ENCODE measurements at places on chromosomes 2 and 18.

DNA sequence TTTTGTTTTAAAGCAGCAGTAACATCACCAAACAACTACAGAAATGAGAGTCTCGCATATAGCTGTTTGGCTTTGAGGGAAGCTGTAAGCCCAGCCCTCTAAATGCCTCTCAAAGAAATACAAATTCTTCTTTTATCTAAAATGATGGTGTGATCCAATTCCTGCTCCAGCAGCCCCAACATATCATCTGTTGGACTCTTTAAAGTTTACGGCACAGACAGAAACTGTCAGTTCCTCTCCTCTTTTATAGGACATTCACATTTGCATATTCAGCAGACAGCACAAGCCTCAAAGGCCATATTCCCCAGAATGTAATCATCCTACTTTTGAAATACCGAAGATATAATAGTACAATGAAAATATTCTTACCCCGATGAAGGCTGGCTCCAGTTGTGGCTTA is 216.9 kb upstream of the REV1 start:
- no peak for DNase-seq

DNA sequence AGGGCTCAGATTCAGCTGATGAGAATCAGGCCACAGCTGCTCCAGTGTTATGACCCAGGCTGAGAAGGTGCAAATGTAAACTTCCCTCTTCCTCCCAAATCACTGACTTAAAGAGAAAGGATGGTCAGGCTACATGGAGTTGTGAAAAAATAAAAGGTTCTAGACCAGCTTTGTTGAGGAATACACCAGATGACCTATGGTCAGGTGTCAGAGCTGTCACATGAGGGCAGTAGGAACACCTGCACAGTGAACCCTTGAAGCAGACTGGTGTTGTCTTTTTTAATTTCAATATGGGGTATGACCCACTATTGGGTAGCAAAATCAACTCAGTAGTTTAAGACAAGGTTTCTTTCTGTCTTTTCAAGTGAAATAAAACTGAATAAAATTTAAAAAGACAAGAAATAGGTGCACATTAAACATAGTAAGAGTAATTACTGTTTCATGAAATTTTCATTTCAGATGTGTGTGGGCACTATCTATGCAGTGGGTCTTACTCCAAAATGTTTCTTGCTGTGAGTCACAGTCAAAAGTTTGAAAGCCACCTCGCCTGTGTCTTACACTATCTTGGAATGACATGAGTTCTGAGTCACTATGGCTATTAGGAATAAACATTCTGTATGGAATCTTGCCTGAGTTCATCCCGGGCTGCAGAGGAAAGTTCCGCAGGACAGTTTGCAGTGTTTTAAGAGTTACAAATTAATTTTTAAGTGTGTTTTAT is 83.6 kb downstream of the ACVR1 start:
- DNase-seq, result no peak

- no peak for DNase-seq
Observed at GRCh38 chr18:79250301-79250981, 145.3 kb upstream of the NFATC1 start.

DNA sequence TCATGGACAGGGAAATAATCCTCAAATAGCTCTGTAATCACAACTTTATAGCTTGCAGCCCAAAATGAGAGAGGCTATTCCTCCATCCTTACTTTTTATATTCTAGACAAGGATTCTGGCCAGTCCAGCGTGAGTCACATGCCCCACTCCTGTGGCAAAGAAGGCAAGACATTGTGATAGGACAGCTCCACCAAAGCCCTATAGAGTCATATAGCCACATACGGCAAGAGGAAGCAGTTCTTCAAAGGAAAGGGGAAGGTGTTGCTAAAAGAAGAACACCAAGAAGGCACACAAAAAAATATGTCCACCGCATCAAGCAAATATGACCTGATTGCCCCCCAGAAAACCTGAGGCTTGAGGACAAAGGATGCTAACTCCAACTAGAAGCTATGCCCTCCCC is 3.4 kb upstream of the GFPT1 start:
- peak; percentile 68 for DNase-seq

DNA sequence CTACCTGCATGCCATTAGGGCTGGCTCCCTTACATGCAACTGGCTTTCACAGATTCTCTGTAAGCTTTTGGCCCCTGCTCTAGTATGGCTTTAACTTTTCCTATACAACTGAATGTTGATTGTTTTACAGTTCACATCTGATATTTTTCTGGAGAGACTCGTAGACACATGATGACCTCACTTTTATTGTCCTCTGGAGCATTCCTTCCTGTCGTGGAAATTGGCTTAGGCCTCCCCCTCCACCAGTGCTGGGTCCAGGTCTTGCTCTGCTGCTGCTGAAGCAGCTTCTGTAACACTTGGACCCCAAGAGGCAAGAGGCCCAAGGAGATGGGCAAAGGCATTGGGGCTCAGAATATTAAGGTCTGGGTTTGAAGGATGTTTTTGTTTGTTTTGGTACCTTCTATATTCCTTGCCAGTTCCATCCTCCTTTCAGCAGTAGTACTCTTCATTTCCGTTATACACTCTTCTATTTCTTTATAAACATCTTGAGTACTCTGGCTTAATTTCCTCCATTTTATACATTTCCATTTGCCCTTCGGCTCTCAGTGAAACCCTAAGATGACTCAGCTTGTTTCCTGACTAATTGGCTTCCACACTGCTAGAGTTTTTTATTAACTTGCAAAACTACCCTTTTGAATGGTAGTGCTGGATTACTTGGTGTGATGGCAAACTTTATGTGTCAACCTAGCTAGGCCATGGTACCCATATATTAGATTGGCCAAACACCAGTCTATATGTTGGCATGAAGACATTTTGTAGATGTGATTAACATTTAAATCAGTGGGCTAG is 219.8 kb downstream of the CDCA7 start:
- DNase-seq, result no peak

DNA sequence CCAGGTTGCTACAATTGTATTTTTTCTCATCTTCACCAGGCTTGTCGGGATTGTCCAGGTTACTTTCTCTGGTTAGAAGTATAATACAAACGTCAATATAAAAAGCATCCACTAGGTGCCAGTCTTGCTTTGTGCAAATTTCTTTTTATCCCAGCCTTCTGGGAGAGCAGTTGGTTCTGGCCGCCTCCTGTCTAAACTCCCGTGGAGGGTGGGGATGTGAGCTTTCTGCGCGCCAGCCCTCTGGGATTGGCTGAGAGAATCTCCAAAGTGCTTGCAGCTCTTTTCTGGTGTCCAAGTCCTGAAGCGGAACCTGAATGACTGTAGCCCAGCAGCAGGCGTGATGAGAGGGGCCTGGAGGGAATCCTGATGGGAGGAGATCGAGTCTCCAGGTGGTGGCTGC is 22.4 kb upstream of the TOGARAM2 start:
- peak; percentile 67 for DNase-seq

DNA sequence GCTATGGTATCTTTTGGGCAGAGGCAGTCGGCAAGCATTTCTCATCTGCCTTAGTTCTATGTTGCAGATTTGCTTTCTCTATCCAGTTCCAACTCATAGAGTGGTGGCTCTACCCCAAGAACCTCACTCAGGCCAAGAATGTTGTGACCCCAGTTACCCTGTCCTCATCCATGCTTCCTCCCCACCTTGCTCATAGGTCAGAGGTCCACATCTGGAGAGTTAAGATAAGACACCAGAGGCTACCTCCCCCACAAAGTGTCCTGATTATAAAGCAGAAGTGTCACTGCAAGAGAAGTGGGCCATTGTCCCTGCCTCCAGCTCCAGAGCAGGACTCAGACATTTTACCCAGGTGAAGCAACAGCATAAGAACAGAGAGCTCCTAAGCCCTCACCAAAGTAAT is 276.8 kb upstream of the CHST9 start:
- DNase-seq, result no peak

- no peak for DNase-seq
Observed at GRCh38 chr2:74985978-74986609, 27.7 kb downstream of the POLE4 start.

- DNase-seq, result no peak
Observed at GRCh38 chr2:7749895-7750559, 832.8 kb downstream of the RNF144A start.

GRCh38 chr2:160670618-160671017 is 177.0 kb upstream of the RBMS1 start:
- DNase-seq, result no peak

- peak; percentile 94 for DNase-seq
Observed at GRCh38 chr2:42135381-42136312, 33.5 kb upstream of the EML4 start.

- no peak for DNase-seq
Observed at GRCh38 chr18:3919396-3920061, 469.6 kb downstream of the TGIF1 start.

- DNase-seq, result no peak
Observed at GRCh38 chr18:25055076-25055475, 296.9 kb downstream of the ZNF521 start.

- DNase-seq, result no peak
Observed at GRCh38 chr2:103430191-103430590, 668.4 kb downstream of the TMEM182 start.

DNA sequence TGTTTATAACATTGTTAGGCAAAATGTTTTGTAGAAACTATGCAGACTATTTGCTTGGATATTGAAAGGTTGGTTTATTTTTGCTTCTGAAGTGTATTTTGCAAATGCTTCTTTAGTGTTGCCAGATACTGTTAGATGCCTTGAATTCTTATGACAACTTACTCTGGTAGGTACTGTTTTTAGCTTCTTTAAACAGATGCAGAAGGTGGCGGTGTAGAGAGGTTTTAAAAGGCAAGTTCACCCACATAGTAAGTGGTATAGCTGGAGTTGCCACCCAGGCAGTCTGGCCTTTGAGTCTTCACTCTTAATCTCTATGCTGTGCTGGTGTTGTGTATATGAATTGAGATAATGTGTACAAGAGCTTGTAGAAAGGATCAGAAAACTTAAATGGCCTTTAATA is 3.6 kb downstream of the PCYOX1 start:
- DNase-seq, result no peak

GRCh38 chr2:138534791-138535190 is 33.2 kb downstream of the SPOPL start:
- DNase-seq, result no peak

GRCh38 chr18:35193316-35193715 is 47.5 kb upstream of the ZNF397 start:
- DNase-seq, result no peak

- no peak for DNase-seq
Observed at GRCh38 chr18:14747513-14748474, at the start of gene ANKRD30B. Gene ANKRD30B (plus strand): TSS chr18:14748172. CDS start chr18:14748420, 248 bp downstream.

GRCh38 chr2:73952499-73953446 is 26.1 kb downstream of the DGUOK start:
- peak; percentile 91 for DNase-seq

DNA sequence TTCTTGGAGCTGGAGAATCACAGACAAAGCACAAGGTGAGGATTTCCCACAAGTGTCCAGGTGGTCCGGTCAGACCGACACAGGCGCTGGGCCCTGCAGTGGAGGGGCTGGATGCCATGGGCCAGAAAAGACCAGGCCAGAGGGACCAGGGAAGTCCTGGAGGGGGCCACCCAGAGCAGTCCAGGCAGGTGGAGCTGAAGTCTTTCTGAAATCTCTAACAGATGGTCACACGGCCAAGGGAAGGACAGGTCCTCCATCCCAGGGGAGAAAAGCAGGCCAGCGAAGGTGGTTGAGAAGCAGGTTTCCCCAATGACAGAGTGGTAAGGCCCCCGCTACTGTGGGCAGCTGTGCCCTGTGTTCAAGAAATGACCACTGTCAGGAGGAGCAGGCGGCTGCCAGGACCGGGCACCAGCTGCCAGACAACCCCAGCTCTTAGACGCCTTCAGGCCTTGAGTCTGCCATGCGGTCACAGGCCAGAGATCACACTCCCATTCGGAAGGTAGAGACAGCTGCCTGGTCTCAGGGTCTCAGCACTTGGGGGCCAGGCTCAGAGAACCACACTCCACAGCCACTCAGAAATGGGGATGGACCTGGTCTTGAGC is 25.9 kb downstream of the HS1BP3 start:
- no peak for DNase-seq

- no peak for DNase-seq
Observed at GRCh38 chr18:37535968-37536367, 29.6 kb downstream of the CELF4 start.

- no peak for DNase-seq
Observed at GRCh38 chr2:106830191-106830590, 55.8 kb downstream of the ST6GAL2 start.
